ENCODE measurements at places on chromosomes 1 and 21.

DNA sequence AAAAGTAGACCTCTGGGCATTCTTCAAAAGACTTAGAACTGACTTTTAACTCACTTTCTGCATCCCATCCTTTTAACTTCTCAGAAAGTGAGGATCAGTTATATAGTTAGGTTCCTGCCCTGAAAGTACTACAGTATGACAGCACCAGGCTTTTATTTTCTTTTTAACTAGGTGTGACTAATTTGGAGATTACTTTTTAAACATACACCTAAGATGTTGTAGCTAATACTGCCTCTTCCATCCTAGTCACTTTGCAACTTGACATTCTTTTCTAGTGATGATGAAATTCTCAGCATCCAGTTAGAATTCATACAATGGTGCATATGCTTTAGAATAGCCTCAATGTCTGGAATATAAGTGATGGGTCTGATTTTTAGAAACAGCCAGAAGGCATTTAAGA, 24.6 kb downstream of the RUNX1 start:
- no peak for DNase-seq

- DNase-seq: no peak
Measured at GRCh38 chr1:71166178-71167173, 85.6 kb upstream of the ZRANB2 start.

GRCh38 chr1:164695956-164696665, 137.1 kb downstream of the PBX1 start:
- DNase-seq: no peak

DNA sequence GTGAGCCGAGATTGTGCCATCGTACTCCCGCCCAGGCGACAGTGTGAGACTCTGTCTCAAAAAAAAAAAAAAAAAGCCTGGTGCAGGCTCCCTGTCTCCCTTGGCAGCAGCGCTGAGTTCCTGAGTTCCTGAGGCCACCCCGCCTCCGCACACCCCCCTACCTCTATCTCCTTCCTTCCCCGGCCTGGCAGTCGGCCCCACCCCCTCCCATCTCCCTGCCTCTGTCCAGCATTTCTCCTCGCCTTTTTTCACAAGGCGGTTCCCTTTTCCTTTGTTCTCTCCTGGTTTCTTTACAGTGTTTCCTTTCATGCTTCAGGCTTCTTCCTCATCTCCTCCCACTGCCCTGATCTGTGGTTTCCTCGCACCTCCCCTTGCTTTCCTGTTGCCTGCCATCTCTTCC, 2.7 kb downstream of the RORC start:
- no peak for DNase-seq

GRCh38 chr1:12434174-12434573, 183.8 kb downstream of the DHRS3 start:
- DNase-seq: no peak

DNA sequence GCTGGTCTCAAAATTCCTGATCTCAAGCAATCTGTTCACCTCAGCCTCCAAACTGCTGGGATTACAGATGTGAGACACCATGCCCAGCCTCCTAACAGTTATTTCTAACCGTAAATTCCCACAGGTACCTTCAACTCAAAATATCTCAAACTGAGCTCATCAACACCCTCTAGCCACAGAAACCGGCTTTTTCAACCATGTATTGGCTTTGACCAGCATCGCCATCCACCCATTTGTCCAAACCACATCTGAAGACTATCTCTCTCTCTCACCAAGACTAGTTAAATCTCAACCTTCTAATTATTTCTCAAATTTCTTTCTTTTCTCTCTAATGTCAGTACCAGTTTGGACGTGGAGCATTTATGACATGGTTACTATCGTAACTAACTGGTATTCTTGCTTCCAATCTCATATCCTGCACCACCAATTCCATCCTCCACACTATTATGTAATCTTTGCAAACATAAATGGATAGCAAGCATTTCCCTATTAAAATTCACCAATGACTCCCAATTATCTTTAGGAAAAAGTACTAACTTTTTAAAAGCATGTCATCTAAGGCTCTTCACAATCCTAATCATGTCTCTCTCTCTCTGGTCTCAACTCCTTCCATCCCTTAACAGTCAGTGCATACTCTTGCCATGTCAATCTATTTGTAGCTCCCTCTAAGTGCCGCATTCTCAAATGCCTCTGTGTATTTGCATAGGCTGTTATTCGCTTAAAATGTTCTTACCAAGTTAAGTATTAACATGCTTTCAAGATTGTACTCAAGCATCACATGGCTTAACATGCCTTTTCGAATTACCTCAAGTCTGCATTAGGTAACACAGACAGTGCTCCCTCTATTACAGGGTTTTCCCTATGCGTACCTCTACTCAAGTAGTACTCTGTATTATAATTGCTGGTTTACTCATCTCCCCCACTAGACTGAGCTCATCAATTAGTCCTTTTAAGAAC, 18.1 kb downstream of the RSBN1 start:
- DNase-seq: peak; percentile 90

- no peak for DNase-seq
Measured at GRCh38 chr1:5338466-5338865, 653.8 kb downstream of the NPHP4 start.

GRCh38 chr1:235725434-235725833, 75.8 kb upstream of the GNG4 start:
- DNase-seq: no peak

GRCh38 chr1:170365331-170365730, 166.6 kb upstream of the GORAB start:
- DNase-seq: no peak

- no peak for DNase-seq
Measured at GRCh38 chr21:31927689-31928353, 55.0 kb downstream of the HUNK start.

- no peak for DNase-seq
Measured at GRCh38 chr1:180155182-180155682, 563 bp downstream of the QSOX1 start.

- no peak for DNase-seq
Measured at GRCh38 chr1:79507770-79508169, 501.2 kb upstream of the ADGRL4 start.

- no peak for DNase-seq
Measured at GRCh38 chr1:91687452-91687851, 186.8 kb downstream of the CDC7 start.

DNA sequence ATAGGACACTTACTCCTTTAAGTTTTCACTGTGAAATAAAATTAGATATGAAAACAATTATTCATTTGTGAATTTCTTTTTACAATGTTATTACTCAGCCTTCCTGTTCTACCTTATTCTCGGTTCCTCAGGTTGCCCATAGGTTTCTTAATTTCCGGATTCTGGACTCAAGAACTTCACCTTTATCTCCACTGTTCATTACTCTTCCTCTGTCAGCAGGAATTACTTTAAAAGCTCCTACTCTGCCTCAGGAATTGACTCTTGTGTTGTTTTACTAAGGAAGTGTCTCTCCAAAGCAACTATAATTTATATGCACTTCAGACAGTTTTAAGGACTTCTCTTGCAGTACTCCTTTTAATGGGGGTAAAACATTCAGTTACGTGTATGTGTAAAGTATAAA, 123.8 kb downstream of the OSBPL9 start:
- no peak for DNase-seq

DNA sequence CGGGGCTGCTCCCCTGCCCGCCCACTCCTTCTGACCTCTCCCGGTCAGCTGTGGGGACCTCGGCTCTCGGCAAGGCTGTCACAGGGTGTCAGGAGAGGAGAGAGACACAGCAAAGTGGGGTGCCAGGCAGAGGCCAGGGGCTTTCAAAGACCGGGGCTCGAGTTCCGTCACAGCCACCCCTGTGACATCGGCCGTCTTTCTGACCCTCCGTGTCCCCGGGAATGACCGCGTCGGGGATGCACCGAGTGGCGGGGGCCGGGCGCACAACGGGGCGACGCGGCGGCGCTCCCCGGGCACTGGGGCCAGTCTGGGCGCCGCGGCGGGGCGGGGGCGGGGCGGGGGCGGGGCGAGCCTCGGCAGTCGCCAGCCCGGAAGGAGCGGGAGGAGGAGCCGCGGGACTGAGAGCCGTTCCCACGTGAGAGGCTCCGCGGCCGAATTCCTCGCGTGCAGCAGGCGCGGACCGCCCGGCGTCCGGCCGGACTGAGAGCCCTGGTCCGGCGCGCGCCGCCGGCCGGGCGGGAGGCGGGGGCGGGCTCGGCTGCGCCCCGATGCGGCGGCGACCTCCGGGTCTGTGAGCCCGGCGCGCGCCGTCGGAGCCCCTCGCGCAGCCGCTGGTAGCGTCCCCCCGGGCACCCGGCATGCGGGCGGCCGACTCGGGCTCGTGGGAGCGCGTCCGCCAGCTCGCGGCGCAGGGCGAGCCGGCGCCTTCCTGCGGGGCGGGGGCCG, 229.7 kb upstream of the TMEM51 start:
- no peak for DNase-seq

GRCh38 chr1:168225476-168226190, at the start of gene SFT2D2:
Gene SFT2D2, plus strand, starts transcription at chr1:168226004. Its CDS starts 76 bp downstream, at chr1:168226080.
- no peak for DNase-seq

GRCh38 chr1:42660907-42661500, 2.8 kb downstream of the PPIH start:
- DNase-seq: no peak

DNA sequence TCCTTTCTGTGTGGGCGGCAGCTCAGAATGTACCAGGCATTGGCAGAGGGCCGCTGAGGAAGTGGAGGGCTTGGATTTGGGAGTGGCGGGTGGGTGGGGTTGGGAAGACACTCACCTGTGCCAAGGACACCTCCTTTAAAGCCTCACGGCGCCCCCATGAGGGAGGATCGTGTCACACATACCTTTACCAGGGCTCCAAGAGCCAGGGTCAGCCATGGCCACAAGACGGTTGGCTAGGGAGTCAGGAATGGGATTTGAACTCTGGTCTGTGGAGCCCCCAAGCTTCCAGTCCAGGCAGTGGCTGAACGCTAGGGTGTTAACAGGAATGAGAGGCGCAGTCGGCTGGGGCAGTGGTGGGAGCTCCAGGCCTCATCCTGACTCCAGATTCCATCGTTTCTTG, 4.6 kb downstream of the NBL1 start:
- DNase-seq: no peak
